ENCODE measurements at places on chromosomes 5 and 9.

GRCh38 chr9:79353856-79354520, 217.8 kb upstream of the TLE4 start:
- no peak for DNase-seq

GRCh38 chr5:150460781-150461180, 11.2 kb upstream of the RPS14 start:
- DNase-seq: no peak

DNA sequence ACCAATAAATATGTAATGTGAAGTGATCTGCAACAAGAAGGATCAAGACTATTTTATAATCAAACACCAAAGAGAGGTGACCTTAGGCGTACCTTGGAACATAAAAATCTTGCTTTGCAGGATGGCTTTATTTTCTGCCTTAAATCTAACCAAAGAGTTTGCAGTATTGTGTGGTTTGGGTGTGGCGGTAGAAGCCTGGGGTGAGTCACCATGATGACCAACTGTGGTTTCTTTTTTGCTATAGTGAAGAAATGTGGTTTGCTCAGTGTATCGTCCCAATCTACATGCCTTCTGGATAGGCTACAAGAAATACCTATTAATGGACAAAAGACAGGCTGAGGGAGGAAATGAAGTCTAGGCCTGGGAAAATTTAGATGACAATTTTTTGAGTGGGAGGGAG, 5.1 kb upstream of the CAST start:
- no peak for DNase-seq

DNA sequence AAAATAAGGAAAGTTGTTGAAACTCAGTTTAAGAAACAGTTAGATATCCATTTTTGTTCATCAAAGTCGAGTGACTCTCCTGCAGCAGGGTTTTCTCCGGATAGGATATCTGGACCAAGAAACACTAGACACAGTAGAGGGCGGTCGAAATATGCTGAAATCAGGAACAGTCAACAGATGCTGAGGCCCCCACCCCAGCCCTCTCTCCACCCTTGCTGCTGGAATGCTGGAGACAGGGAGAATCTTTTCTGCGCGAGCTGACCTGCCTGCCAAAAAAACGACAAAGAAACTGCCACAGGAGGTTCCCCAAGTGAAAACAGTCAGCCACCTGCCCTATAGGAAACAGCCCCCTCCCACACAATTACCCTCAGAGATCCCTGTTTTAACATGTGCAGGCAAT, 4.3 kb upstream of the IL13 start:
- no peak for DNase-seq

- DNase-seq: no peak
Measured at GRCh38 chr5:133063965-133064364, 12.2 kb downstream of the HSPA4 start.

- DNase-seq: peak; percentile 44
Measured at GRCh38 chr9:21964925-21965385, 29.2 kb downstream of the CDKN2A start.

- no peak for DNase-seq
Measured at GRCh38 chr5:53249529-53250200, 140.1 kb upstream of the MOCS2 start.

DNA sequence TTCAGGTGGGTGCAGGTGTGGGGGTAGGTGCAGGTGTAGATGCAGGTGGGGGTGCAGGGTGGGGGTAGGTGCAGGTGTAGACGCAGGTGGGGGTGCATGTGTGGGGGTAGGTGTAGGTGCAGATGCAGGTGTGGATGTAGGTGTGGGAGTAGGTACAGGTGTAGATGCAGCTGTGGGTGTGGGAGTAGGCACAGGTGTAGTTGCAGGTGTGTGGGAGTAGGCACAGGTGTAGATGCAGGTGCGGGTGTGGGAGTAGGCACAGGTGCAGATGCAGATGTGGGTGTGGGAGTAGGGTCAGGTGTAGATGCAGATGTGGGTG, 94.6 kb downstream of the PHF2 start:
- DNase-seq: no peak

DNA sequence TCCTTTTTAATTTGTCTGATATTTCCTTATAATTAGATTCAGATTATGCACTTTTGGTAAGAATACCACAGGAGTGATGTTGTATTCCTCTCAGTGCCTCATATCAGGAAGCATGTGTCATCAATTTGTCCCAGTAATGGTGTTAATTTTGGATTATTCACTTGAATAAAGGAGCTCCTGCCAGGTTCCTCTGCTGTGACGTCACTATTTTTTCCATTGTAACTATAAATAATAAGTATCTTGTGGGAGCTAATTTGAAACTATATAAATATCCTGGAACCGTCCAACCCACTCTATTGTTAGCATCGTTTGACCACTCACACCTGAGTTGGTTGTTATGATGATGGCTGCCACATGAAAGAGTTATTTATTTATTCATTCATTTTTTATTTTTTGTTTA, 107.9 kb downstream of the INVS start:
- DNase-seq: no peak

DNA sequence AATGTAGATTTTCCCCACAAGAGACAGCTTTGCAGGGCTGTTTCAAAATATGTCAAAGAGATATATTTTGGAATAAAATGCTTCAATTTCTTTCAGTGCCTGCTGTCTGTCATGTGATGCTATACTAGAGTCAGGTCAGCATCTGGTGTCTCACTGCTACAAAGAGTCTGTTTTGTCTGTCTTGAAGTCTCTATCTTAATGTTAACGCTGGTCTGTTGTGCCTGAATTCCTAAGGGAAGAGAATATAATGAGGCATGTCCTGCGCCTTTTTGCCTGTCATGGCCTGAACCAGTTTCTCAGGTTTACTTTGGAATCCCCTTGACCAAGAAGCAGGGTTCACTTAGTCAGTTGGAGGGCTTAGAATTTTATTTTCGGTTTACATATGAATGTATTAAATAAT, 176.4 kb downstream of the PDZD2 start:
- DNase-seq: no peak

DNA sequence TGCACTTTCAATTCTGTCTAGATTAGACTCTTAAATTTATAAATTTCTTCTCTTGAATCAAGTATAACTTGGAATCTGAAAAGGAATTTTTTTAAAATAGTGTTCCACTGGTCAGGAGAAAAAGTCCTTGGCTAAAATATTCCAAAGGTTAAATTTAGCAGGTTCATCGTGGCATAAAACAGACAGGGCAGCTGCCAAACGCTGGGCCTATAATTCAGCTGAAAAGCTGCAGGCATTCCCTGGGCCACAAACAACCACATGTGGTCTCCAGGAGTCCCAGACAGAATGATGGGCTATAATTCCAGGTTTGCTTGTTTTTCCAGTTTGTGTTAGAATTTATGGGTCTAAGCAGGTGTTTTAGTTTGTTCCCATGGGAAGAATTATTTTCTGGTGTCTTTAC, 71.1 kb upstream of the RETREG1 start:
- no peak for DNase-seq

DNA sequence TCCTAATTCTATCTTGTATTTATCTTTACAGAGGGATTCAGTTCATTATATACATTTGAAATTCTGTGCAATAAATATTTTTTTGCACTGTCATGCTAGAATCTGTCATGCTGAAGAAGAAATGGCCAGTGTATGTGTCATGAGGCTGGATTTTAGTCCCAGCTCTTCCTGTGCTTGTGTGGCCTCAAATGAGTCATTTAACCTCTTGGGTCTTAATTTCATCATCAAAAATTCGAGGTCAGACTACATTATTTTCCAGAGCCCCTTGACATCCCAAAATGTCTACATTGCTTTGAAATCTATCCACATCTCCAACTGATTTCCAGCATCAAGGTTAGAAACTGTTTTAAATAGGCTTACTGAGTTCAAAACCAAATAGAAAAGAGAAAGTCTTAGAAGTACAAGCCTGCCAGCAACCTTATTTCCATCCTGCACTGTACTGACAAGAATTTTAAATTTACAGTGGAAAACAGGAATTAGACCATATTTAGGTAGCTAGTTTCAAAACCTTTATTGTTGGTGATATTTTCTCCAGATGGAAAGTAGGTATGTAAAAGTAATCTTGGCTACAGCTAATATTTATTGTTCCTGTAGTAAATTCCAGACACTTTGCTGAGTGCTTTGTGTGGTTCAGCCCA, 96.7 kb upstream of the MAMDC2 start:
- DNase-seq: no peak

DNA sequence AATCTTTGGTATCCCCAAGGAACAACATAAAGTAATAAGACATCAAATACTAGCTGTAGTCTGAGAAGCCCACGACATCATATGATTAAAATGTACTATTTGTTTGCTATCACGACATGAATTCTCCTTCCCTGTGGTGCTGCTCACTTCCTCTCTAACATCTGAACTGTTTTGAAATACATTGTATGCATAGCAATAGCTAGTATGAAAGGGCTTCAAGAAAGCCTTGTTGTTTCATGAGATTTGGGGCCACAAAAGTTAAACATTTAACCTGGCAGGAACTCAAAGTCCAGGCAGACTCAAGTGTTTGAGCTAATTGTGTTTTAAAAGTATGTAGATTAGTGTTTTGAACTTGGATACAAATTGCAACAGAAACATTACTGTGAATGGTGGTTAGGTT, 237.4 kb upstream of the PTGER4 start:
- DNase-seq: no peak

DNA sequence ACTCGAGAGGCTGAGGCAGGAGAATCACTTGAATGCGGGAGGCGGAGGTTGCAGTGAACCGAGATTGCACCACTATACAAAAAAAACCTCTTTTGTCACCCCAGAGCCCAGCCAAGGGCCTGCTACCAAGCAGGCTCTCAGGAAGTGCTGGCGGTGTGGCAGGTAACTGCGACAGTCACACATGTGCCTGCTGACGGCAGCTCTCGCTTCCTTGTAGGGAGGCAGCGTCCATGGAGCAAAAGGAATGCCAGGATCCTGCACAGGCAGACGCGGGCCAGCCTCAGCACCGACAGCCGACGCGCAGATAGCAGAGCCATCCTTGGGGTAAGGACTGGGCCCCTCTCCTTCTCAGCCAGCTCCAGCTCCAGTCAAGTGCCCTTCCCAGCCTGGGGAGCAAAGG, 3.9 kb downstream of the LRRC8A start:
- no peak for DNase-seq

GRCh38 chr5:176171171-176171760, 67.0 kb upstream of the SIMC1 start:
- no peak for DNase-seq

GRCh38 chr5:138445547-138446271, 6.9 kb downstream of the REEP2 start:
- no peak for DNase-seq

DNA sequence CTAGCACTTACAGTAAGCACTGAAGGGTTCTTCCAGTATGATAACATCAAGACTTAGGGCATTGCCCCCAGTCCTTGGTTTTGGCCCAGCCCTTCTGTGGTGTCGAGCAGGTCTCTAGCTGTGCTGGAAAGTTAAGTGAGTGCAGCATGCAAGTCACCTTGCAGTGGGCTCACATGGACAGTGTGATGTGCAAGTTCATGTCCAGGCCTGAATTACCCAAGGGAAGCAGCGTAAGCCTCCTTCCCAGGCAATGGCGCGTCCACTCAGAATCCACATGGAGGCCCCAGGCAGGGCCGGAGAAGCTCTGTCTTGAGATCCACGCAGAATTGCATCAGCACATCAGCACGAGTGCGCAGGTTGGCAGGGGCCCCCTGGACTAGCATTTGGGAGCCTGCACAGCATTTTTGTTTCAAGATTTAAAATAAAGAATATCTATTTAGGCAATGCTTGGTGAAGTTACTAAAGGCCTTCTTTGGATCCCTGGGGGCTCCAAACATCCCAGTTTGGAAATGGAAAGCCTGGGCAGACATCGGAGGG, 108.4 kb upstream of the ALDH1B1 start:
- DNase-seq: no peak

DNA sequence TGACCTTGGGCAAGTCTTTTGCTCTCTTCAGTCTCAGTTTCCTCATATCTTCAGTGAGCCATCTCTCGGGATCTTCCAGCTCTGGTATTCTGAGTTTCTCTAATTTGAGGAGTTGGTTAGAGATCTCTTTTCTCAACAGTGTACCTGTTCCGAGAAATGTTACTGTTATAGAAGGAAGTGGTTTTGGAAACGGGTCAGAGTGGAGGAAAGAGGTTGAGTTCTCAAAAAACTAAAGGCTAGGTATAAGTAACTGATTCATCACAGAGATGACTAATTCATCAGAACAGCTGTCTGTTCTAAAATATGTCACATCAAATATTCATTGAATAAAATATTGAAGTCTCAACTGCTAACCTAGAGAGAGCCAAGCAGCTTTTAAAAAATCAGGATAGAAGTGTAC, 106.6 kb downstream of the PALM2AKAP2 start:
- no peak for DNase-seq

DNA sequence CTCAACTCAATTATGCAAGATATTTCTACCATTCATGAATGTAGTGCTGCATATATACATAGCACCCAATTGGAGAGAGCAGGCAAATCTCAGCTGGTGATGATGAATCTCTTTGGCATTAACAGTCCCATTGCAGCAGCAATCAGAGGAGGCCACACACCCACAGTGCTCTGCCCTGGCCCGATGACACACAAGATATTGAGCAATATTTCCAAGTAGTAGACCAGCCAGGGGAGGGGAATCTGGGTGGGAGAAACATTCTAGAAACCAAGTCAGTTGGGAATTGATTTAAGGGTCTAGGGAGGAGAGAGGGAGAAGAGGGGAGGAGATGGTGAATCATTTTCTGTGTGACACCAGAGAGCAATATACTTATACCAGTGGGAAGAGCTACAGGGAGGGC, 14.9 kb upstream of the C5orf63 start:
- DNase-seq: no peak

DNA sequence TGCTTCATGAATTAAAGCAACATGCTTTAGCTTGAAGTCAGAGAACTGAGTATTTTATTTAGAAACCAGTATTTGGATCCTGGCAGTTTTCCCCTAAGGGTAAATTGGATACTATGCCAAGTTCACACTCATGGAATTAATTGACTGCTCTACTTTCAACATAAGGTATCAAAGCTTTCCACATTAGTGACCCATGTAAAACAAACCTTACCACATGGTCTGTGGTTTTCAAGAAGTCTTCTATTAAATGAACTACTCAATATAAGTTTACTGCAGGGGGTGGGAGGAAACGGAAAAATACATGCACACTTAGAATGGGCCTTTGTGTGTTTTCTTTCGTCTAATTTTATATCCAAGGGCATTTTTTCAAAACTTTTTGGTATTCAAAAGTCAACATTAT, 232.0 kb upstream of the FBXL7 start:
- no peak for DNase-seq

DNA sequence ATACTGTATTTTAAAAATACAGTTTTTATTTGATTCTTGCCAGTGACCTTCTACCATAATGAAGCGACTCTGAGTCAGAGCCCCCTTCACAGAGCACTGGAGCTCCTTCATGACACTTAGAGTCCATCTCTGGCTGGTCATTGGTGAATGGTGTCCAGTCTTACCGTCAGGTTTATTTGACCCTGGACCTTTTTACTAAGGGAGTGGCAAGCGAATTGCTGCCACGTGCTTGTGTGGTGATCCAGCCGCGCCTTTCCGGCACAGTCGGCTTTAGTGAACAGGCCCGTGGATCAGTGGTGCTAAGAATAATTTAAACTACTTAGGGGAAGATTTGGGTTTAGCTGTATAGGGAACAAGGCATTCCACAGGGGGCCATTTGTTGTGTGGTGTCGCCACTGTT, 48.5 kb downstream of the PRRC2B start:
- DNase-seq: no peak

Data from stimulated activated CD4-positive, alpha-beta T cell treated with anti-CD3 and anti-CD28 coated beads, Interleukin-1b, Interleukin-23, amount 100 ng/mL, for 4 hours (primary cell).